ENCODE measurements at places on chromosomes 11 and 22.

DNA sequence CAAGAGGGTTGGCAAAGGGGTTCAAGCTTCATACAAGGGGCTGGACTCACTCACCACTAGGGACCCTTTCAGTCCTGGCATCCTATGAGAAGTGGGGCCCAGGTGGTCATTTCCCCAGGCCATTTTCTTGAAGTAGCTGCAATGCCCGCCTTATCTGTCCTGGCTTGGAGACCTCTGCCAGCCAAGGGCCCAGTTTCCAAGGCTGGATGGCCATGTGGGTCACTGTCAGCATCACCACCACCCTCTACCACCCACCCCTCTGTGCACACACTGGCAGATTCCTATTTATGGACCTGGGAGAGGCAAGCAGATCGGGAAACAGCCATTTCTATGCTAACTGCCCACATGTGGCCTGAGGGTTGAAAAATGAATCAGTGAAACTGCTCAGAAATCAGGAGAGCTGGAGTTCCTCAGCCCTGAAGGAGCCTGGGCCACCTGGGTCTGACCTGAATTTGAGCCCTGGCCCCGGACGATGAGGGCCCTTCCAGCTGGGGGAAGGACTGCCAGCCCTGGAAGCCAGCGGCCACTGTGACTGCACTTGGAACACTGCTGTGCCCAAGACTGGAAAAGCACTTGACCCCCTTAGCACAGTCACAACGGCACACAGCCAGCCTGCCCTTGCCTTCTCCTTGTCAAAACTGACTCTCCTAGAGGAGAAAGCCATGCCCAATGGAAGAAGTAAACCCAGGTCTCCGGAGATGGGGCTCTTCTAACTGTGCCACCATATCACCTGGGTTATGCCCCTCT lies 442.2 kb downstream of the BUD13 start:
- no peak for DNase-seq

DNA sequence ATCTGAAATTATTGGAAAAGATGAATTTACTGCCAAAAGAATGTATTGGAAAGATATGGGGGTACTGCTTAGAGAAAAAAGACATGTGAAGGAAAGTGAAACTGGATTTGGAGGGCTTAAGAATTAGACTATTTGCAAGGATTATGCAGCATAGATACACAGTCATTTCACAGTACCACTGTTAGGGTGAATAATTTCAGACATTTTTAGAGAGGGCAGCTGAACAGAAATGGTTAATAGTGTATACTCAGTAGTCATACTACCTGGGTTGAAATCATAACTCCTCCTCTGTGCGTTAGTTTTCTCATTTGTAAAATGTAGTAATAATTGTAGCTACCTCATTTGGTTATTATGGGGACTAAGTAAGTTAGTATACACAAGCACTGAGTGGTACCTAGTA lies 33.0 kb downstream of the GAS2 start:
- DNase-seq: no peak

DNA sequence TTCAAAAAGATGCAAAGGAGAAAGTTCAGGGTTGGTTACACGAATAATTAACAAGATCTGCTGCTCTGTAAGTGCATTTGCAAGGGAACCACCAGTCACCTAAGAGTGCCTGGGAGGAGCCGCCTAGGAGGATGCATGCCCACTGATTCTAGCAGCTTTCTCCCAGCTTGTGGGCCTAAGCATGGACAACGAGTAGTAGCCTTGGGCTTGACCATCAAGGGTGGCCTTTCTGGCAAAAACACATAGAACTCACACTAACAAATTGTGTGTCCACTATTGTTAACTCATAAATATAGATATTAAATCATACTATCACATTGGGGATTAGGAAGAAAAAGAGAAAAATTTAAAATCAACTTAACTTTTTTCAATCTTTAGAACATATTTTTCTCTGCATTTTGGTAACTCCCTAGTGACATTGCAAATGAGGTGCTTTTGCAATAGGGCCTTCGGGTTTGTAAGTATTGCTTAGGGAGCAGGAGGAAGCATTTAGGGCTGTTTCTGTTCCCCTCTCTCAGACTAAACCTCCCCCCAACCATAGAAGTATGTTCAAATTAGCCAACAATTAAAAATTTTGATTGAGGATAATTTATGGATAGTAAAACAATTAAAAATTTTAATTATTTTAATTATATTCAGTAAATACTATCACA lies 57.3 kb upstream of the CEP295 start:
- DNase-seq: no peak

DNA sequence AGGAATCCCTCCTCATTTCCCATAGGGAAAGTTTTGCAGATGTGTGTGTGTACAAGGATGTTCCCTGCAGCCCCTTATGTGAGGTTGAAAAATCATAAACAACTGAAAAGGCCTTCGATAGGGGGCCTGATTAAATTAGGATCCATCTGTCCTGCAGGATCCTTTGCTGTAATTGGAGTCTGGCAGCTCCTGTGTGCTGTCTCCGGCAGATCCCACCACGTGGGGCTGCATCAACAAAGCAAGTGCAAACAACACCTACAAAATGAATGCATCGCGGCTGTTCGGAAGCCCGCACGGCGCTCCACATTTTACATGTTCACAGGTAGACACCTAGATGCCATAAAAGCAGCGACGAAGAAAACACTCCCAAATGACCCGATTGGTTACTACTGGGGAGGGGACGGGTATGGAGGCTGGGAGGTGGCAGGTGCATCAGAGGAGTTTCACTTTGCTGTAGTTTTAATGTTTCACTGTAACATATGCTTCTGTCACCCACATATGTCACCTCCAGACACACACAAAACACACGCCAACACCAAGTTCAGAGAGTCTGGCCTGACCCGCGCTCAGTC lies 52.2 kb downstream of the NFAM1 start:
- DNase-seq: no peak

GRCh38 chr11:33256813-33257159 lies 395 bp upstream of the HIPK3 start:
- DNase-seq: no peak

GRCh38 chr11:71556018-71556417 lies 7.8 kb downstream of the KRTAP5-9 start:
- DNase-seq: no peak

Measured in brain microvascular endothelial cell (primary cell).